Activated T-helper 1 cell treated with anti-CD3 and anti-CD28 coated beads, Interleukin-2, amount 50 U/mL, for 16 hours (primary cell): ENCODE measurements at places on chromosomes 13 and 19.

DNA sequence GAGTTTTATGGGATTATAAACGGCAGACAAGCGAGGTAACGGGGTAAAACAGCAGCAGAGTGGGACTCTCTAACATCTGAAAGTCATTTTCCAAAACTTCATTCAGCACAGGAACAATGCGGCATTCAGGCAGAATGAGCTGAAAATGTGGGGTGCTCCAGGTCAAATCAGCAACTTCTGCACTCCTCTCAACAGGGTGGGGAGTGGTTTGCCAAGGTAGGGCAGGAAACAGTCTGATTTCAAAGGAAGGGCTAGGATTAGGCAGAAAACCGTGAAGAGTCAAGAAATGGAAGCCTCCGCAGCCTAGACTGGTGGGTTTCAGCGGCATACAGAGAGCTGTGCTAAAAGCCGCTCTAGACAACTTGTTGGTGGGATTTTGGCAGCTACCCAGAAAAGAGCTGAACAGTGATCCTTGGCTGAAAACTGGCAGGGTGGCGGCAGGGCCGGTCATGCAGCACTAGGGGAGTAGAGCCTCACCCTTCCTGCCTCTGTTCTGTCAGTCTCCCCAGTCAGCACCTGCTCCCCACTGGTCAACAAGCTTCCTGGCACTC, 154.2 kb upstream of the KLF12 start:
- DNase-seq, result no peak

DNA sequence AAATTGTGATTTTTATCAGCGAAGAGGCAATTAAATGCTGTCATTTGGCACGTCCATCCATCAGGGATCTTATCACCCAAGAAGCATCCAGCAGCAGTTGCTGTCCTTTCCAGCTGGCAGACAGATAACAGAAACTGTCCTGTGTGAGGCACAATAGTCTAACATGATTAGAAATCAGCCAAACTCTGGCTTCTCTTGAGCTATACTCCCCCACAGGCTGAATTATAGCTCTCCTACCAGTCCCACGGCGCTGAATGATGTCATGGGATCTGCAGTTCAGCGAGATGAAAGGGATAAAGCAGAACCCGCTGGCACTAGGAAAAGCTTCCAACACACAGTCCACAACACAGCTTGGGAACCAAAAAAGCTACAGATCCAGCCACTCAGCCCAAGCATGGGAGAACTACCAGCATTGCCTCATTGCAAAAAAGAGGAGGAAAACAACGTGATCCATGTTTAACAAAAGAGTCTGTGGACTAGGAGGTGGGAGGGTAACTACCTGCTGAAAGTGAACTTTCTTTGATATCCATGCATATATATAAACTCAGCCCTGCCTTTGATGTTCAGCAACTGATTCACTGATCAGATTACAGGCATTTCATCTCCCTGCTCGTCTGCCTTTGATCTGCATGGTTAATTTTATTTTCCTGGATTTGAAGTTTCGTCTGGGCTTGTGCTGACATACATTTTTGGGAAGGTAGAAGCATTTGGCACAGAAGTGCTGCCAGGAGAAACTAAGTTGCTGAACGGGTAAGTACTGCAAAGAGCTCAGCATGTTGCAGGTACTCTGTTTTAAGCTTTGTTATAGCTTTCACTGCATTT, at the start of gene TNFRSF19:
Gene TNFRSF19, plus strand, starts transcription at position 314 of the 822 bp plus-strand sequence. CDS start 19,772 bp downstream, outside the sequence.
- DNase-seq, result no peak

- no peak for DNase-seq
Observed at GRCh38 chr13:111210091-111210490, 95.0 kb downstream of the ARHGEF7 start.

- DNase-seq, result no peak
Observed at GRCh38 chr19:45854167-45854778, 8.7 kb downstream of the SYMPK start.

DNA sequence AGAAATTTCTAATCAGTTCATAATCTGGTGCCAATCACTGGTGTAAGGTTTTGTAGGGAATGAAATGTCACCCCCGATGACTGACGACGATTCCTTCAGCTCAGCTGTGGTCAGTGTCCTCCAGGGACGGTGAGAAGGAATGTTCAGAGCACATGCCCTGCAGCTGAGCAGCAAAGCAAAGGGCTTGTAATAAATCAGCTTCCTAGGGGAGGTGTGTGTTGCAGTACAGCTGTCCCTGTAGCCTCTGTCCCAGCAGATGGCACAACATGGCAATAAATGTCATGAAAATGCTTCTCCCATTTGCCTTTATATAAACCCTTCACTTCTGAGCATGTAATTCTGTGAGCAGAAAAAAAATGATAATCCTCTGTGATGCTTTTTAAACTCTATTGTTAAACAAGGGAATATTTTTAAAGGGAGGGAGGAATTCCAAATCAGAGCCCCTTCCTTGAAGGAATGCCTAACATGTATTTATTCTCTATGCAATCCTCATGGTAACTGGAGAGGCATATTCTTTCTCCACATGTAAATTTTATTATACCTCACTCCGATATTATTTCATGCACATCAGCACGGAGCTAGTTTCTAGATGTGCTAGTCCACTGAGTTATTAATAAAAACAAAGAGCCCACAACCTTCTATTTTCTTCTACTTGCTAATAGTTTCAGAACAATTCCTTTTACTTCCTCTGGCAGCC, 102.5 kb downstream of the FAM216B start:
- DNase-seq, result no peak

DNA sequence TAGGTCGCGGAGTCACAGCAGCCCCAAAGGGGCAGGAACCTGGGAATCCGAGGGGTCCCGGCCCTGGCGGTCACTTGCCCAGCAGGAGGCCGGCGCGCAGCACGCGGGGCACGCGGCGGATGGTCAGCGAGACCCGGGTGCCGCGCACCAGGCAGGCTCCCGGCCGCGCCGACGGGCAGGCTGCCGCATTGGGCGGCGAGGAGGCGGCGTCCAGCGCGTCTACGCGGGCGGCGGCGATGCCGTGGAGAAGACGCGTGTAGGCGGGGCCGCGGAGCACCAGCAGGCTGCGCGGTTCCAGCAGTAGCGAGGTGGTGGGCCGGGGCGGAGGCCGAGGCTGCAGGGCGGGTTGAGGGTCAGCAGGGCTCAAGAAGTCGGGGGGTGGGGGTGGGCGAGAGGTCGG, 607 bp upstream of the SYNE4 start:
- no peak for DNase-seq

GRCh38 chr19:45428384-45429231, 4.9 kb upstream of the ERCC1 start:
- DNase-seq, result no peak

- DNase-seq, result no peak
Observed at GRCh38 chr13:21402586-21403307, 56.4 kb downstream of the ZDHHC20 start.

GRCh38 chr13:63433546-63434150, 2018.0 kb upstream of the PCDH20 start:
- DNase-seq, result no peak

GRCh38 chr19:15702534-15702930, 25.3 kb upstream of the OR10H2 start:
- DNase-seq, result no peak

GRCh38 chr13:33341861-33342452, 56.4 kb upstream of the STARD13 start:
- DNase-seq, result no peak

DNA sequence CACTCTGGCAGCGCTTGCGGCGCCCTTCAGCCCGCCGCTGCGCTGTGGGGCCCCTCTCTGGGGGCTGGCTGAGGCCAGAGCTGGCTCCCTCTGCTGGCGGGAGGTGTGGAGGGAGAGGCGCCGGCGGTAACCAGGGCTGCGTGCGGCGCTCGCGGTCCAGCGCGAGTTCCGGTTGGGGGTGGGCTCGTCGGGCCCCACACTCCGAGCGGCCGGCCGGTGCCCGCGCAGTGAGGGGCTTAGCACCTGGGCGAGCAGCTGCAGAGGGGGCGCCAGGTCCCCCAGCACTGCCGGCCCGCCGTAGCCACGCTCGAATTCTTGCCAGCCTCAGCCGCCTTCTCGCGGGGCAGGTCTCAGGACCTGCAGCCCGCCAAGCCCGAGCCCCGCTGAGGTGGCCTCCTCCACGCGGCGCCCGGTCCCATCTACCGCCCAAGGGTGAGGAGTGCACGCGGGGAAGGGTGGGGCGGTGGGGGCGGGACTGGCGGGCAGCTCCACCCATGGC, 879.0 kb upstream of the SLITRK5 start:
- DNase-seq, result no peak

GRCh38 chr13:105641121-105641520, 894.3 kb downstream of the EFNB2 start:
- no peak for DNase-seq

- no peak for DNase-seq
Observed at GRCh38 chr19:2374808-2375207, 14.7 kb downstream of the TMPRSS9 start.

DNA sequence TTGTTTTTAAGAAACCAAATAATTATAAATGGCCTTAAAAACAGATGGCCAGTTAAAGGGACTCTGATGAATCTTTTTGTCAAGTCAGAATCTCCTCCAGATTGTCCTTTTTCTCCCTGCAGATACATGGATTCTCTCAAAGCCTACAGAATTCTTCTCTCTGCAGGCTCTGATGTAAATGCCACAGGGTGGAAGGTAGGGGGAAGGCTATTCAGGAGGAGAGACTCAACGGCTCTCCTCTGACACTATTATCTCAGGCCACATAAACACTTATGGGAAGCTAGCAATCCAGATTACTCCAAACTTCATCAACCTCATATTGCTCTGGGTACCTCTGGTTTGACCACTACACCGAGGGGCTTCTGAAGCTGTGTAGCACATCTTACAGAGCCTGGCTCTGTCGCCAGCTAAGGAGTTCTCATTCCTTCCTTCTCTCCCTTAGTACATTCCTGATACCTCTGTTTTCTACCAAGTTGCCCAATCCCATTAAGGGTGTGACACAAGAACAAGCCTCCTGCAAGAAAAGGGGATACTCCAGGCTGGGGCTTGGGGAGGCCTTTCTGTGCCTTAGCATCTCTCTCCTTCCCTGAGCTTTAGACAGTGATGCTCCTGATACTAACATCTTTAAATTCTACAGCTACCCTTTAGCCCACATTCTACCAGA, 14.9 kb downstream of the LCP1 start:
- no peak for DNase-seq

DNA sequence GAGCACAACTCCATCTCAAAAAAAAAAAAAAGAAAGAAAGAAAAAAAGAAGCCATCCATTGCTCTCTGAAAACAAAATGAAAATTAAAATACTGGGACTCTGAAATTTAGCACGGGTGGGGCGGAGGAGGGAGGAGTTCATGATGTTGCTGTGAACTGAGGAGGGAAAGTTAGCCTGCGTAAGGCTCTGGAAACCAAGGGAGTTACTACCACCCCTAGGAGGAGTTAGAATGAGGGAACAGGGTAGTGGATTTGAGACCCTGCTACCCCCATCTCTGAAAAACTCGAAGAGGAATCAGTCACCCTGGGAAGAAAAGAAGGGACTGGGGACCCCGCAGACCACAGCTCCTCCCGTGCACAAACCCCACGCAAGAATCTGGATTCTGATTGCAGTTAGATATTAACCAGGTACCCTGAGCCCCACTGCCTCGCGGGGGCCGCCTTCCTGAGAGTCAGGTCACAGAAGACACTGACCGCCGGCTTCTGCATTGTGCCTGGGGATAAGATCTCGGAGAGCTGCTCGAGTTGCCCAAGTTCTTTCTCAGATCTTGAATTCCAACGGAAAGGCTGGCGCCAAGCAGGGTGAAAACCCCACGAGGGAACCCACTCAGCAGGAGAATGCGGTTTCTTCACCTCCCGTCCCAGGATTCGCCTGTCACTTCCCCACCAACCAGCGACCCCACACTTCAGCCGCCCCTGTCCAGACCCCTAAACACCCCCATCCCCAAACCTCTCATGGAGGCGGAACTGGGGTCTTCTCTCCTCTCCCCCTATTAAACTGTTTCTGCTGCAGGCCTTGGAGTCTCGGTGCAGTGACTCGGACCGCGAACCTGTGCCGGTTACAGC, 870 bp downstream of the ZNF442 start:
- DNase-seq, result no peak

- DNase-seq, result peak; percentile 67
Observed at GRCh38 chr19:16070366-16070990, 5.8 kb upstream of the TPM4 start.

DNA sequence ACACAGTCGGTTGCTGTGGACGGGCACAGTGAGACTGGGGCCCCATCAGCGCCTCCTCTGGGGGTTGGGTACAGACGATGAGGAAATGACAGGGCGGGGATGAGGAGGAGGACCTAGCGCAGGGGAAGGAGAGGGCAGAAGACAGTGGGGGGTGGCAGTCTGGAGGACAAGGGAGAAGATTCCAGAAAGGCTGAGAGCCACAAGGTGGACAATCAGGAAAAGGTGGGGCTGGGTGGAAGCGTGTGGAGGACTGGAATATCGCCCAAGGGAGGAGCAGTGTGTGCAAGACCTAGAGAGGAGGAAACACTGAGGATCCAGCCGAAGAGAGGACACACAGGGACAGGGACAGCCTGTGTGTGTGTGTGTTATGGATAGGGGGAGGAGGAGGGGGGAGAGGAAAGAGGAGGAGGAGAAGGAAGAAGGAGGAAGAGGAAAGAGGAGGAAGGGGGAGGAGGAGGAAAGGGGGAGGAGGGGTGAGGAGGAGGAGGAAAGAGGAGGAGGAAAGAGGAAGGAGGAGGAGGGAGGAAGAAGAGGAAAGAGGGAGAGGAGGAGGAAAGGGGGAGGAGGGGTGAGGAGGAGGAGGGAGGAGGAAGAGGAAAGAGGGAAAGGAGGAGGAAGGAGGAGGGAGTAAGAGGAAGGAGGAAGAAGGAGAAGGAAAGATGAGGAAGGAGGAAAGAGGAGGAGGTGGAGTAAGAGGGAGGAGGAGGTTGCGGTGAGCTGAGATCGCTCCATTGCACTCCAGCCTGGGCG, 15.8 kb upstream of the GARIN5A start:
- DNase-seq, result no peak

DNA sequence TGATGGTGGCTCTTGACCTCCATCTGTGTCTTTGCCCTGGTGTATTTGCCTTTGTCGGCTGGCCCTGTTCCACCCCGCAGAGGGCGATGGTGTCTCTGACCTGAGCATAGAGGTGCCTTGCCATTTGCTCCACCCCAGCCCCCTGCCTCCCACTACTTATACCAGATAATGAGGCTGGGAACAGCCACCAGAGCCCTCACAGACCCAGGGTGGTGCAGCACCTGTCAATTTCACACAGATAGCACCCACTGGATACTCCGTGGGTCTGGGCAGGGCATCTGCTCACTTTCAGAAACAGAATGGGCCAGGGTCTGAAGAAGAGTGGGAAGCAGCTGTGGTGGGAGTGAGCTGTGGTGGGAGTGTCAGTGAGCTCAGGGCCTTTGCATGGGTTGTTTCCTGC, 4.1 kb downstream of the ZNF536 start:
- DNase-seq, result no peak

- no peak for DNase-seq
Observed at GRCh38 chr13:107099661-107100060, 531.7 kb upstream of the ARGLU1 start.

- no peak for DNase-seq
Observed at GRCh38 chr13:25037057-25037813, 58.7 kb upstream of the PABPC3 start.

DNA sequence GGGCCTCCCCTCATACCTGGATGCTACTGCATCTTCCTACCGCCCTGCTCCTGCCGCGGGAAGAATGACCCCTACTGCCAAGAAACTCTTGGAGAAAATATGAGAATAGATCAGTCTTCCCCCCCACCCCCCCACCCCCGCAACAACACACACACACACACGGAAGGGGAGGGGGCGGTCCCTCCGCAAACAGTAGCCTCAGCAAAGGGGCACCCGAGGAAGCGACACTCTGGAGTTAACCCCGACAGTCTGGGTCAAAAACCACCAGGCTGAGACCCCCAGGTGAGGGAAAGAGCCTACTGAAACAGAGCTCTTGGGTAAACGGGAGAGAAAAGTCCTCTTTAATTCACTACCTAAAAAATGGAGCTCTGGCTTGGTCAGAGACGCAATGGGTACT, 1.2 kb downstream of the MED26 start:
- no peak for DNase-seq

GRCh38 chr13:23203516-23203915, 22.7 kb downstream of the SGCG start:
- DNase-seq, result no peak
